C1 segment of cervical spinal cord (tissue), 14 donors: ENCODE measurements at places on chromosomes 3 and 15.

DNA sequence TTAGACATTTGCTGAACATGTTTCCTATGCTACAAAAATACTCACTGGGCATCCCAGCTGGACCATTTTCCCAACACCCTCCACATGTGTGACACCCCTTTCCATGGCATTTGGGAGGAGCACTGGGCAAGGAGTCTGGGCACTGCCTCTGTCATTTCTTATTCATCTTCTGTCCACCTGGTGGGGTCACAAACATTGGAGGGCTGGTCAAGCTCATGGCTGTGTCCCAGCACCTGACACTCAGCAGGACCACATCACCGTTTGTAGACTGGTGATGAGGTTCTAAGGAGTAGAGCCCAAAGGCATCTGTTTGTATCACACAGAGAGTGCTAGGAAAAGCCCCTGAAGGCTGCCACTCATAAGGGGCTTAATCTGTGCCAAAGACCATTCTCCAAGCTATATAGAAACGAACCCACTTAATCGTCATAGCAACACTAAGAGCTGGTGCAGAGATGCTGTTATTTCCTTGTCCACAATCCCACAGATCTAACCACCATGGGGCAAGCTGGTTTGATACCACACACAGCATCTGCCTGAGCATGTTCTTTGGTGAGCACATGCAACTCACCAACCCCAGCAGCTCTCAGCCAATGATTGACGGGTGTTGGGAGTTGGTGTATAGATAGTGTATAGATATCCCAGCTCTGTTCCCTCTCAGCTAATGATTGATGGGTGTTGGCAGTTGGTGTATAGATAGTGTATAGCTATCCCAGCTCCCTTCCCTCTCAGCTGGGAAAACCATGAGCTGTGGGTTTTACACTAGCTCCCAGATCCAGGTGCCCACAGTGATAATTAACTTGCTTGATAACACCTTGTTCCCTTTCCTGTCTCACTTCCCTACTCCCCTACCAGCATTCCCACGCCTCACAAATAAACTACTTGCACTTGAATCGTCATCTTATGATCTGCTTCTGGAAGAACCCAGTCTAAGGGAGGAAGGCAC is 42.7 kb upstream of the ATP2B2 start:
- DNase-seq = no peak

GRCh38 chr3:141877911-141878310 is 1.5 kb downstream of the ATP1B3 start:
- DNase-seq = no peak

- DNase-seq = no peak
These were observed 13.9 kb upstream of the FAM174B start for GRCh38 chr15:92669432-92669831.

- no peak for DNase-seq
These were observed 34.1 kb downstream of the LRIG1 start for GRCh38 chr3:66466606-66467270.

- DNase-seq = no peak
These were observed 27.8 kb downstream of the FHIT start for GRCh38 chr3:61223451-61223850.

DNA sequence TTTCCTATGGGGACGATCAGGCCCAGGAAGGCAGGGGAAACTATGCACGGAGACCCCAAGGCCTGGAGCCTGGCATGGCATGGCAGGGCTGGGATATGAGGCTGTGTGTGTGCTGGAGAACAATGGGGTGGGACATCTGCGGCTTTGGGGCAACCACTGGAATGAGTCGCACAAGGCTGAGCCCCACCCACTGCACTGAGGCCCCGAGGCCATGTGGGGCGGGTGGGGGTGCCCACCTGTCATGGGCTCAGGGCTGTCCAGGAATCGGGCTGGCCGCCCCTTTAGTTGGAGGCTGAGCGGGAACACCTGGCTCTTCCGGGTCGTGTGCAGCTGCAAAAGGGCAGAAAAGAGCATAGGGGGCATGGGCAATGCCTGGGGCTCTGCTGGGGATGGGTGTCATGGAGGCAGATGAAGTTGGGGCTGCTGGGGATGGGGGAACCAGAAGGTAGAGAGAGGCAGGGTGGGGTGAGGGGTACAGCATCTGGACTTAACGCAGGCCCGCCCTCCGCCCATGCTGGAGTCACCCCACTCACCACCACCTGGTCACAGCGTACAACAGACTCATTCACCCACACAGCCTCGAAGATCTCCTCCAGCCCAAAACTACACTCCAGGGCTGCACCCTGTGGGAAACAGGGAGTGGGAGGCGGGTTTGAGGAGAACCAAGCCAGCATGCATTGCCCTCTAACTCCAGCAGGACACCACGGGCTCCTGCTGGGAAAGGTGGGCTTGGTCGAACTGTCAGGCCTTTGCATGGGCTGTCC is 31.1 kb downstream of the PLXND1 start:
- DNase-seq = no peak

GRCh38 chr15:26182441-26182840 is 319.3 kb upstream of the ATP10A start:
- DNase-seq = no peak

DNA sequence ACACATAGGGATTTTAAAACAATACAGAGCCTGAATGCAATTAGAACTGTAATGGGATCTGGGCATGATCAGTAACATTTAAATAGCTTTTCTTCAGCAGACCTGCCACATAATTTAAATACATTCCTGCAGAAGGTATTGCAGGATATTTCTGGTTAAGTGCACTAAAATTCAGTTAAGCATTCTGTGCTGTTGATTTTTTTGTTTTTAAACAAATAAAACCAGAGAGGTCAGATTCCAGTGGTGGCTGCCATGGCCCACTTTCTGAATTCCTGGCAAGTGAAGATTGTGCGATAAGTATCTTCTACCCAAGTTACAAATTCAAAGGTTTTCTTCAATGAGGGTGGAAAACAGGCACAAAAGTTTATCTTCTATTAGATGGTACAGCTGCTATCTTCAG is 98.7 kb downstream of the RAP2B start:
- DNase-seq = no peak

- no peak for DNase-seq
These were observed 177.3 kb downstream of the KLF13 start for GRCh38 chr15:31503758-31504461.
